ENCODE measurements at places on chromosomes 3 and 15. TPM values are rescaled to one million over a fixed set of nuclear protein-coding genes. Genes with fewer than 3 reads are reported as not detected.

MST1 gene
- 19.1 TPM for total RNA-seq

PRR20G gene
- total RNA-seq: not detected

GOLGA8S gene
- 6.0 TPM for total RNA-seq

SIN3A gene
- total RNA-seq: 175 TPM

SNURF gene
- 20.7 TPM for total RNA-seq

LRRC15 gene
- not detected for total RNA-seq

LRRN1 gene
- 1.6 TPM for total RNA-seq

RBSN gene
- total RNA-seq: 29.4 TPM

MITF gene
- 1.5 TPM for total RNA-seq

EIF2A gene
- 124 TPM for total RNA-seq

TLR9 gene
- total RNA-seq: 0.20 TPM

RPL15 gene
- 1,116 TPM for total RNA-seq

GOLGA8Q gene
- 17.3 TPM for total RNA-seq

Data from natural killer cell (primary cell).